ENCODE measurements at places on chromosomes 1 and 21.

GRCh38 chr1:89460325-89460724, 64.3 kb upstream of the LRRC8B start:
- no peak for DNase-seq

GRCh38 chr1:43427524-43427923, 26.2 kb downstream of the HYI start:
- no peak for DNase-seq

- DNase-seq: no peak
These were observed 18.3 kb downstream of the ACKR1 start for GRCh38 chr1:159223004-159223403.

- DNase-seq: no peak
These were observed 163.5 kb downstream of the TOMM20 start for GRCh38 chr1:234965111-234965510.

DNA sequence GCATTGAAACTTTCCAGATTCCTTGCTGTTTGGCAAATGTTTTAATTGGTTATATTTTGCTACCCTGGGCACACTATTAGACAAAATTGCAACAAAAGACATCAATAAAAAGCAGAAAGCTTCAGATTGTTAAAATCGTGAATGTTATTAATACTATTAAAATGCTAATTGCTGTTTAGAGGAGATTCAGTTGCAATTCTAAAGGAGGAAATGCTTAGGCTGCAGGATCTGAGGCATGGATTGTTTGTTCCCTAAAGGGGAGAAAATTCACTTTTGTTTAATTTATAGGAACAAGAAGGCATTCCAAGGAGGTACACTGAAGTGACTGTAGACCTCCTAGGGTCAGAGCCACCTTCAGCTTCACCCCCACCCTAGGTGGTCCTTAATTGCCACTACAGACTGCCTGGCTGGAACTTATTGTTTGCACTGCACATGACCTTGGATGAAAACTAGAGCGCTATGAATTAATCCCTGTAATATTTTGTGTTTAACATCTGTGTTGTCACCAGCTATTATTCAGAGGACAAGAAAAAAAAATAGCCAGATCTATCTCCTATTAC, 1266.9 kb upstream of the ADGRL2 start:
- no peak for DNase-seq

DNA sequence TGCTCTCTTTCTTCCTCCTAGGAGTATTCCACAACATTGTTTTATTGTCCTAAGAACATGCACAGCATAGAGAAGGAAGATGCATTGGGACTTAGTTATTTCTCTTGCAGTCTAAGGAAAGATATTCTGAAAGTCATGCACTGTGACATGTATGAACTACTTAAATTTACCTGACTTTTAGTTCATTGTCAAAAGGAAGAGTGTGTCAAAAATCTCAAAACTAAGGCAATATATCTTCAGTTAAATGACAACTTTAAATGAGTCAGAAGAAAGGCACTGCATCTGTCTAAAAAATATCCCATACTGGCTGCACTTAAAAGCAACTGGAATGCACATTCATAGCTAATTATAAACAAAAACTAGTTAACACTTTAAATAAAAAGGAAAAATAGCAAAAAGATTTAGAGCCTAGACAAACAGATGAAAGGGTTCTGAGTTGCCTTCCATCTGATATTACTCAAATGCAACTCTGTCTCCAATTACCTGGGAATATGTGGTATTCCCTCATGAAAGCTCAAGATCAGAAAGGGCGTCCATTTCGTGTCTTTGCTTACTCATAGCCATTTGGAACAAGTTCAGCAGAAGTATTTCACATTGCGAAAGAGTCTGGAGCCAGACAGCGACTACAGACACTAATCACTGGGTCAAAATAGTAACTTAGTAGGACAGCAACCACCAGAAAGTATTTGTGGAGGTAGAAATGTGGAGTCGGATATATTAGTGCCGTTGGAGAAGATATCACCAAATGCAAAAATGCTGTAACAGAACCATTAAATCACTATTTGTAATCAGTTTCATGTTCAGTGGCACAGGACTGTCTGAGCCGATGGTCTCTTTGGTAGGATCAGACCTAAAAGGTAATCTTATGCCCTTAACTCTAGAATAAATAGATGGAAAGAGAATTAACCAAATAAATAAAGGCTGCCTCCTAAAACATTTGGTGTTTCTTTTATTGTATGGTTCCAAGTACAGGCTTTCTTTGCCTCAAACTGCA, 225.7 kb downstream of the GREM2 start:
- DNase-seq: no peak

- DNase-seq: no peak
These were observed 10.8 kb upstream of the CSF3R start for GRCh38 chr1:36493524-36493923.

- DNase-seq: no peak
These were observed 36.2 kb downstream of the BACH1 start for GRCh38 chr21:29334717-29335428.

GRCh38 chr1:206472886-206473285, 2.6 kb downstream of the IKBKE start:
- no peak for DNase-seq

DNA sequence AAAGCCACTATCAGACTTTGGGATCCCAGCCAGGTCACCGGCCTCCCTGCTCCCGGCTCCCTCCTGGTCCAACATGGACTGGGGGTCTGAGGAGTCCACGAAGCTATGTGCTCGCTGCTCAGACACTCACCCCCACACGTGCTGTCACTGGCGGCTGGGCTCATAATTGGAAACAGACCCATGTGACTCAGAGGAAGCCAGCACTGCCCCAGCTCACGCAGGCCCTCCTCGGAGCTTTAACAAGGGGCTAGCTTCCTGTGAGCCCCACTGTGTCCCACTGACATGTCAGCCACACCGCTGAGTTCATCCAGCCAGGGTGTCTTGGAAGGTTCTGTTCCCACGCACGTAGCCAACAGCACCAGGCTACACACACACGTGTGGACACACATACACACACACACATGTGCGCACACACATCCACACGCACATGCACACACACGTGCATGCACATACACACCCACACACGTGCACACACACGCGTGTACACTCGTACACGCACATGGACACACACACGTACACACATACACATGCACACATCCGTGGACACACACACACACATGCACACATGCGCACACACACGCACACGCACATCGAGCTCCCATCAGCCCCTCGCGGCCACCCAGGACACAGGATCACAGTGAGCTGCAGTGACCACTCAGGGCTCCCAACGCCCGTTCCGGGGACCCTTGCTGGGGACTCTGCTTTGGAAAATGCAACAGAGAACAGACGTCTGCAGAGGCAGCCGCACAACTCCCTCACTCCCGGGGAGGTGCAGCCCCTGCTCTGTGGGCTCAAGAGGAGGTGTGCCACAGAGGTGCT, 18.4 kb upstream of the COL6A2 start:
- peak; percentile 14 for DNase-seq

- peak; percentile 71 for DNase-seq
These were observed 92.5 kb downstream of the SLC25A24 start for GRCh38 chr1:108107658-108108057.

GRCh38 chr1:44038876-44039657, 7.8 kb upstream of the SLC6A9 start:
- DNase-seq: no peak

GRCh38 chr1:208204779-208205178, 39.4 kb downstream of the PLXNA2 start:
- no peak for DNase-seq

DNA sequence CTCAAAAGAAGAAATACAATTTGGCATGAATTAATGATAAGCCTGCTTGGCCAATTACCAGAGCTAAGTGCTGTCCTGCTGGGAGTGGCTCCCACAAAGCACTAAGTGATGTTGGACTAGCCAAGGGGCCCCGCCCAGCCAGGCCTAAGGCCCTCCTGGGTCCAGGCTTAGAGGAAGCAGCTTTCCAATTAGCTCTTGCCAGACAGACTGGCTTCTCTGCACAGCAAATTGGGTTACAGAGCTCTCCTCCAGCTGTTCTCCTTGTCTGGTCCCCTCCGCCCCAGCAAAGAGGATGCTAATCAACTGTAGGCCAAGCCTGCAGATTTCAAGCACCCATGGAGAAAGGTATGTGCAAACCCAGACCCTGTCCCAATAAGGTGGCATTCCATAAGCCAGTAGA, 151.9 kb downstream of the DMRTA2 start:
- no peak for DNase-seq

GRCh38 chr1:26482921-26483320, 10.7 kb downstream of the HMGN2 start:
- DNase-seq: no peak

DNA sequence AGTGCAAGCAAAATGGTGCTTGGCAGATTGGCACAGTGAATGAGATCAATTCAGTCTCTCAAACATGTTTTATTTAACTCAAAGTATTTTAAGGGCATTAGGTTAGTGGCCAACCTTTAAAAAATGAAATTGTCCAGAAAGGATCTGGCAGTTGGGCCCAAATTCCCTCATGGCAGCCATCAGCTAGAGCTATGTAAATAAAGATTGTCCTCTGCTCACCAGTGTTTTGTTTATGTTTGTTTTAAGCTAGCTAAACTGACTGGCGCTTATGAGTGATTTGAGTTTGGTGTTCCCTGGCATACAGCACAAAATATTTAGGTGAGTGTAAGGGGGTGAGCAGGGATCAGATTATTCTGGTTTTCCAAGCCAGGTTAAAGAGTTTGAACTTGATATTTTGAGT, 18.1 kb downstream of the HDAC1 start:
- DNase-seq: no peak

- DNase-seq: no peak
These were observed 13.8 kb downstream of the TP53BP2 start for GRCh38 chr1:223831755-223832636.

DNA sequence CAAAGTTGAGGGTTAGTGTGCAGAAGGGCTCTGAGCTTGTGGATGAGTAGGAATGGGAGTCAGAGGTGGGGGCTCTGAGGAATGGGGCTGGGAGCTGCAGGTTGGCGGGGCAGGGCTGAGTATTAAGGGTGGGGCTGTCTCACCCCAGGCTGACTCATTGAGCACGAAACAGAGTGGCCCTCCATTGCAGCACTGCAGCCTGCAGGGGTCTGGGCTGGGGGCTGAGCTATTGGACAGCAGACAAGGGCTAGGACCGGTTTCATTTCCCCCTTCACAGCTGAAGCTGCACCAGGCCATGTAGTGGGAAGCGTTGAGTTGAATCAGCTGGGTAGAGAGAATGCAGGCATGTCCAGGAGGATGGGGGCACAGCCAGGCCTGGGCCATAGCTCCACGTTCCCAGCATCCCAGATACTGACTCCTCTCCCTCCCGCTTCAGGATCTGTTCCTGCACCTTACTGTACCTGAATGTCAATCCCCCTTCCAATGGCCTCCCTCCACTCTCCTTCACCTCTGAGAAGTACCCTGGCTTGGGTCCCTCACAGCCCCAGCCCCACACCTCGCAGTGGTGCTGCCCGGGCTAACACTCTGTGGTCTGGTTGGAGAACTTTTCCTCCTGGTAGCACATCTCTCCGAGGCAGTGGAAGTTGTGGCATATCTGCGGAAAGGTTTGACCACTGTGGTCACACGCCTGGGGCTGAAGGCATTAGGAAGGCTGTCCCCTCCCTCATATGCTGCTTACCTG, 4.4 kb upstream of the INPP5B start:
- DNase-seq: no peak

DNA sequence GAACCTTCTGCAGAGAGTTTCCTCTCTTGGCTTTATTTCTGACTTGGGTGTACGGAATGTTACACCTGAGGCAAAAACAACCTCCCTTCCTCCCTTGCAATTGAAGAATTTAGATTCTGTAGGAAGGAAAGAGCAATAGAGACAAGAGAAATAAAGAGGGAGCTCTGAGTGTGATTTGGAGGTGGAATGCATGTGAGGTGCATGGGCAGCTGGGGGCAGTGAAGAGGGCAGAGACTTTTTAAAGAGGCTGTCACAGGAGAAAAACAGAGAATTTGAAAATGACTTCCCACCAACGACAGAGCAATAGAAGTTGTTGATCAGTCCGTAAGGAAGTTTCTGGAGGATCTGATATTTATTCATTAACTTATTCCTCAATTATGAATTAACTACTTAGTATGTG, 172.0 kb upstream of the B3GALT2 start:
- no peak for DNase-seq

GRCh38 chr1:99407018-99407417, 142.7 kb downstream of the PLPPR4 start:
- DNase-seq: no peak

- no peak for DNase-seq
These were observed 229.6 kb upstream of the PLD5 start for GRCh38 chr1:242754125-242754524.

GRCh38 chr1:87202451-87202850, 126.2 kb upstream of the LMO4 start:
- DNase-seq: no peak

DNA sequence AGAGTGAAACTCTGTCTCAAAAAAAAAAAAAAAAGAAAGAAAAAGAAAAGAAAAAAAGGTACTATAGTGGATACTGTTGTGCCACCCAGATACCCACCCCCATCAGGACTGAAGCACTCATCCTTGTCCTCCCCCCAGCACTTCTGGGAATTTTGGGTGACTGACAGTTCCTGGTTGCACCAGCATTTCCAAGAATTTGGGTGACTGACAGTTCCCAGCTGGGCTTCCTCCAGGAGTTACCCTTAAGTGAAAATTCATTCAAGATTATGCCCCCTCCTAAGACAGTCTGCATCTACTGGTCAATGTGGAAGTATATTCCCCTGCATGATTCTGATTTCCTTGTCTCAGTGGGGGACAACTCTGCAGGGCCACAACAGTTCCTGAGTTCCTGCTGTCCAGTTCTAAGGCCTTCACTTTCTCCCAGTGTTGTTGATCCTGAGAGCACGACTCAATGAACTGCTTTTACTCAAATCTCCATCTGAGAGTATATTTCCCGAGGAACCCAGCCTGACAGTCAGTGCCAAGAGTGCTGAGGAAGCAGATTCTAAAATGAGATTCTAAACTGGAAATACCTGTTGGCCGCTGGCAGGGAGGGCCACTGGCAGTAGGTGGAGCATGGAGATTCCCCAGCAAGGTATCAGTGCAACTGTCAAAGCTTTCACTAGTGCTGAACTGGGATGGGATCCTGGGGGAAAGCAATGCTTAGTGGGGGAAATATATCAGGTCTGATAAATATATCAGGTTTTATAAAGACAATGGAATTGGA, 18.5 kb downstream of the RIIAD1 start:
- no peak for DNase-seq

- no peak for DNase-seq
These were observed 250.8 kb upstream of the KIAA0040 start for GRCh38 chr1:175443332-175443731.

DNA sequence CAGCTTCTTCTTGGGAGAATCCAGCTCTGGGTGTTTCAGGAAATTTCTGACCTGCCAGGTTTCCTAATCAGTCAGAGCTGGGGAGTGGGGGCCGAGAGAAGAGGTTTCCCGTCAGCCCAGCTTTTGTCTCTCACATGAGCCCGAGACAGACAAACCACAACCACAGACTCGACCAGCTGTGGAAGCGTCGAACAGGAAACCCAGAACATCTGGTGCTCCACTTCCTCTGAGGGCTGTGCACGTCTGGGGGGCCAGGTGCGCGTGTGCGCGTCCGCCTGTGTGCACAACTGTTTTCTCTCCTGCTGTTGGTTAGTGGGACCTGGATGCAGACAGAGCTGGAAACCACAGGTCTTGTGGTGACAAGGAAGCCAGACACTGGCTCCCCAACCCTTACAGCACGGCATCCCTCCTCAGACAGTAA, 113.0 kb upstream of the SLC25A33 start:
- DNase-seq: no peak

GRCh38 chr1:37793773-37794371, at the start of gene MANEAL:
TSS of gene MANEAL (plus strand) at chr1:37793847. CDS start at chr1:37794183, 336 bp downstream.
- peak; percentile 54 for DNase-seq
